Fibroblast of lung (primary cell): ENCODE measurements at places on chromosomes 3 and 15. TPM values are rescaled to one million over a fixed set of nuclear protein-coding genes. Genes with fewer than 3 reads are reported as not detected.
A peak's percentile ranks its signal among the peaks of the same experiment; 100 is the strongest.

CNBP gene
- 262 and 317 TPM in 2 replicates for total RNA-seq

DNA sequence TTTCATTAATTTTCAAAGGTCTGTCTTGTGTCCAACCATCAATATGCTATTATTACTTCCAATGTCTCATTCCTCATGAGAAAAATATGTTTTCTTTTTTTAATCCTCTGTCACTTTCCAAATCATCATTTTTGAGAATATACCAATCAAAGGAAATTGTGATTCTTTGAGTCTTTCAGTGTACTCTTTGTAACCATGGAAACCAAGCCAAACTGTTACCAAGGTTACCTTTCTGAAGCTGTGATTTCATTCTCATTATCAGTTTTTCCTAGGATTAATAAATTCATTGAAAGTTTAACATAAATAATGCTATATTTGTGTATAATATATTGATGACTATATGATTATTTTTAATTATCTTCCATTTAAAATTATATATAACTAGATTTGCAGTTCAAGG, 16.6 kb upstream of the PLSCR5 start:
- no peaks in the 10 kb centered on the region for H3K4me1 ChIP-seq
- no peak for DNase-seq
- H3K27ac ChIP-seq: no peak overlapping the region
- H3K4me3 ChIP-seq: no peak overlapping the region

GRCh38 chr3:16118396-16118795, 56.1 kb upstream of the GALNT15 start:
- H3K4me1 ChIP-seq: peaks cover 6% of the 10 kb centered on the region
- no peak for DNase-seq
- no peaks in the 10 kb centered on the region for H3K27me3 ChIP-seq
- H3K36me3 ChIP-seq: no peaks in the 10 kb centered on the region
- H3K27ac ChIP-seq: no peak overlapping the region

RTP1 gene
- total RNA-seq: under 0.01 TPM in 1 of 2 replicates, not detected in the other

GRCh38 chr3:190514413-190515153, 698 bp downstream of the IL1RAP start:
- peak overlapping the region; percentile 57 for H3K4me3 ChIP-seq
- H3K27ac ChIP-seq: peak overlapping the region; percentile 26
- H3K36me3 ChIP-seq: no peaks in the 10 kb centered on the region

GRCh38 chr3:69435274-69436265, 49.7 kb upstream of the FRMD4B start:
- no peaks in the 10 kb centered on the region for H3K27me3 ChIP-seq
- H3K4me1 ChIP-seq: peaks cover 3% of the 10 kb centered on the region
- H3K27ac ChIP-seq: no peak overlapping the region
- no peaks in the 10 kb centered on the region for H3K36me3 ChIP-seq
- DNase-seq: no peak

SLC2A2 gene
- not detected in 2 replicates for total RNA-seq

- no peak overlapping the region for H3K27ac ChIP-seq
- no peaks in the 10 kb centered on the region for H3K4me1 ChIP-seq
- H3K36me3 ChIP-seq: no peaks in the 10 kb centered on the region
- no peaks in the 10 kb centered on the region for H3K27me3 ChIP-seq
- no peak overlapping the region for H3K4me3 ChIP-seq
Observed at GRCh38 chr3:171072432-171072831, 45.9 kb upstream of the SLC2A2 start.

- peaks cover 17% of the 10 kb centered on the region for H3K4me1 ChIP-seq
- H3K36me3 ChIP-seq: no peaks in the 10 kb centered on the region
- peak; percentile 43 for DNase-seq
- no peak overlapping the region for H3K27ac ChIP-seq
- H3K4me3 ChIP-seq: no peak overlapping the region
Observed at GRCh38 chr3:120170223-120170622, 76.0 kb upstream of the GSK3B start.

SPATA12 gene
- not detected in 2 replicates for total RNA-seq

DNA sequence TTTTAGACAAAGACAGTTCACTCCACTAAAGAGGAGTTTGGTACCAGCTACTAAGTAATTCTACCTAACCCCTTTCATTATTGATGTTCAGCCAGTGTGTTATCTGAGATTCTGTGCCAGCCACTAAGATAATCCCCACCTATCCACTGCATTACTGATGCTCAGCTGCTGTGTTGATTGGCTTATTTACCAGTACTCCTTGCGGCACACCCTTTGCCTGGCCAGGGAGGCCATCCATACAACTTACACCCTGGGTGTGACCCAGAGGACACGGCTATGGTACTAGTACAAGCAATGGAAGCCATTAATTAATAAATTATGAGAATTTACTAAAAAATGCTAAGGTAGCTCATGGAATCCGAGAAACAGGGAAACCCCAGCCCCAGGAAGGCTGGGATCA, 290.7 kb upstream of the CTNNB1 start:
- H3K4me1 ChIP-seq: no peaks in the 10 kb centered on the region
- no peak overlapping the region for H3K27ac ChIP-seq
- DNase-seq: no peak
- H3K36me3 ChIP-seq: no peaks in the 10 kb centered on the region
- no peaks in the 10 kb centered on the region for H3K27me3 ChIP-seq

GRCh38 chr3:5221701-5222100, 34.2 kb downstream of the EDEM1 start:
- peaks cover 3% of the 10 kb centered on the region for H3K36me3 ChIP-seq
- DNase-seq: no peak
- H3K27ac ChIP-seq: no peak overlapping the region
- H3K4me1 ChIP-seq: peaks cover 2% of the 10 kb centered on the region
- no peak overlapping the region for H3K4me3 ChIP-seq
- no peaks in the 10 kb centered on the region for H3K27me3 ChIP-seq

GRCh38 chr15:75235760-75236729, 22.1 kb upstream of the GOLGA6C start:
- H3K4me3 ChIP-seq: no peak overlapping the region
- no peaks in the 10 kb centered on the region for H3K36me3 ChIP-seq
- no peak for DNase-seq
- no peaks in the 10 kb centered on the region for H3K4me1 ChIP-seq
- H3K27ac ChIP-seq: no peak overlapping the region
- H3K27me3 ChIP-seq: peaks cover 27% of the 10 kb centered on the region

DNA sequence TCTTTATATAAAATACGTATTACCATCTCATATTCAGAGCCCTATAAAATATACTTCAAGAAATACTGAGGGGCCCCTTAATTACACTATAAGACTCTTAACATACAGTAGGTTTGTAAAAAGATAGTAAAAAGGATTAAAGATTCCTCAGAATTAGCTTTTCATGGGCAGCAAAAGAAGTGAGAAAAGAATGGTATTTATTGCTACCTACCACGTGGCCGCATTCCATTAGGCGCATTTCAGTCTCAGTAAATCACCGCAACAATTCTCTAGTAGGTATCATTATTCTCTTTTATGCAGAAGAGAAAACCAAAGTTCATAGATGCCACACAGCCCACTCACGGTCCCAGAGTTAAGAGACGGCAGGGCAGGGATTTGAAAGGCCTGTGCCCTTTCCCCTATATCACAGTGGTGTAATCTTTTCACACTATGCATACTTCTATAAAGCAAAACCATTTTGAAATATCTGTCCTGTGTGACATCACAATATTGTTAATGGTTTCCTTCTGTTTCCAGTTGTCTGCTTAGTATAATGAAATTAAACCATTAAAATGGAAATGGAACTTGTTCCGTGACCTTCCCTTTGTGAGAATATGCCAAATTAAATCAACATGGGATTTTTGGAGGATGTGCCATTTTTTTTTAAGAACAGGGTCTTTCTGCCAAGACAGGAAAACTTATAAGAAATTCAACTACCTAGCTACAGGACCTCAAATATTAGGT, 1072.2 kb downstream of the FHIT start:
- no peak overlapping the region for H3K4me3 ChIP-seq
- H3K4me1 ChIP-seq: no peaks in the 10 kb centered on the region
- no peak overlapping the region for H3K27ac ChIP-seq
- H3K36me3 ChIP-seq: no peaks in the 10 kb centered on the region
- no peaks in the 10 kb centered on the region for H3K27me3 ChIP-seq
- DNase-seq: no peak

DNA sequence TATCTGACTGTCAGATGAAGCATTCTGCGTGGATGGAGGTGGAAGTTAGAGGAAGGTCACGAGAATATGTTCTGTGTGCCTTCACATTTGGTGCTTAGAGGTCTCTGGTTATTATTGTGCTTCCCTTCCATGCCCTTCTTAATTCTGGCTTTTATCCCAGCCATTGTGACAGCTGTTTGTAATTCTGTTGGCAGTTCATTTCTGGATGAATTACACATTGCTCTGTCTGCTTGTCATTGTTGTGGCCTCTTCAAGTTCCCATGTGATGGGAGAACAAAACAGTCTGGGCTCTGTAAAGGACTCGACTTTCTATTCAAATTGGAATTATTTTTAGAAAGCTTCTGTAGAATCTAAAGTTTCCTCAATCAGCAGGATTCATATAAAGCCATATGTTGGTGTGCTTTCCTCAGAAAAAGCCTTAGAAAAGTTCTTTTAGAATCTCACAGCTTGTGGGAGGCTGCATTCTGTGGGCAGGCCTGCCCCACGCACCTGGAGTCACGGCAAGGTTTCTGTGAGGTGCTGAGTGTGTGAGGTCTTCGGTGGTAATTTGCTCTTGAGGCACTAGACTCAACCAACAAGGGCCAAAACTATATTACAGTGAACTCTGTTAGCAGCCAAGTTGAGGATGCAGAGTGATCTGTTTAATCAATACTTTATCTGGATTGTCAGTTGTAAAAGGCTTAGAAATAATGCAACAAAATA, 397.4 kb upstream of the AZI2 start:
- DNase-seq: peak; percentile 2
- H3K4me1 ChIP-seq: no peaks in the 10 kb centered on the region
- no peaks in the 10 kb centered on the region for H3K27me3 ChIP-seq
- H3K4me3 ChIP-seq: no peak overlapping the region

- H3K4me1 ChIP-seq: peaks cover 4% of the 10 kb centered on the region
- no peak for DNase-seq
- H3K27me3 ChIP-seq: no peaks in the 10 kb centered on the region
- no peak overlapping the region for H3K27ac ChIP-seq
- no peak overlapping the region for H3K4me3 ChIP-seq
Observed at GRCh38 chr3:187398955-187399354, 30.8 kb downstream of the RTP4 start.

GRCh38 chr3:171230865-171231264, 204.3 kb upstream of the SLC2A2 start:
- no peaks in the 10 kb centered on the region for H3K4me1 ChIP-seq
- DNase-seq: no peak
- no peak overlapping the region for H3K27ac ChIP-seq
- no peak overlapping the region for H3K4me3 ChIP-seq
- H3K36me3 ChIP-seq: no peaks in the 10 kb centered on the region

- H3K36me3 ChIP-seq: no peaks in the 10 kb centered on the region
- no peaks in the 10 kb centered on the region for H3K27me3 ChIP-seq
- H3K27ac ChIP-seq: no peak overlapping the region
- no peak overlapping the region for H3K4me3 ChIP-seq
- DNase-seq: no peak
- H3K4me1 ChIP-seq: no peaks in the 10 kb centered on the region
Observed at GRCh38 chr15:38441130-38441519, 12.8 kb upstream of the FAM98B start.

SLC22A13 gene
- 0.26 and 0.33 TPM in 2 replicates for total RNA-seq

DNA sequence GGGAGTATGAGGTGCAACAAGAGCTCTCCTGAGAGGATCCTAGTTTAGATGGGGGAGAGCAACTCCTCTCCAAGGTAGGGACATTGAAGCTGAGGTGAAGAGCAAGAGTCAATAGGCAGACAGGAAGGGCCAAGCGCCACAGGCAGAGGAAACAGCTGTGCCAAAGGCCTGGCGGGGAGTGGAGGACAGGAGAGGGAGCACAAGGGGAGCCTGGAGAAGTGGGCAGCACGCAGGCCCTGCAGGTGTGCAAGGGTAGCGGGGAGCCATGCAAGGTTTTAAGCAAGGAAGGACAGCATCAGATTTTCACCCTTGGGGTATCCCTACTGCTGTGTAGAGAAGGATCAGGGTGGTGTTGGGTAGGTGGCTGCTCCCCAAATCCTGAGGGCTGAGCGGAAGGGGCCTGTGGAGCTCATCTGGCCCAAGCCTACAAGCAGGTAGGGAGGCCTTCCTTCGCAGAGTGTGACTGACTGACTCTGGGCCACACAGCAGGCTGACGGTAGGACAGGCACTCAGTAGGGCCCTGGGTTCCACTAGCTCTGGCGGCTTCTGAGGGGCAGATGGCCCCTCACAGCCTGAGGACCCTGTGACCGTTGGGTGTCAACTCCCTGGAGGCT, 13.3 kb downstream of the CHST13 start:
- peaks cover 15% of the 10 kb centered on the region for H3K4me1 ChIP-seq
- H3K36me3 ChIP-seq: no peaks in the 10 kb centered on the region
- no peak for DNase-seq
- H3K27ac ChIP-seq: no peak overlapping the region

- H3K4me3 ChIP-seq: peak overlapping the region; percentile 92
- H3K27ac ChIP-seq: peak overlapping the region; percentile 84
- H3K27me3 ChIP-seq: peaks cover 7% of the 10 kb centered on the region
Observed at GRCh38 chr15:62059816-62060112, 483 bp downstream of the VPS13C start.

SOX2 gene
- not detected in 2 replicates for total RNA-seq

CYP1A2 gene
- total RNA-seq: not detected in 2 replicates

DNA sequence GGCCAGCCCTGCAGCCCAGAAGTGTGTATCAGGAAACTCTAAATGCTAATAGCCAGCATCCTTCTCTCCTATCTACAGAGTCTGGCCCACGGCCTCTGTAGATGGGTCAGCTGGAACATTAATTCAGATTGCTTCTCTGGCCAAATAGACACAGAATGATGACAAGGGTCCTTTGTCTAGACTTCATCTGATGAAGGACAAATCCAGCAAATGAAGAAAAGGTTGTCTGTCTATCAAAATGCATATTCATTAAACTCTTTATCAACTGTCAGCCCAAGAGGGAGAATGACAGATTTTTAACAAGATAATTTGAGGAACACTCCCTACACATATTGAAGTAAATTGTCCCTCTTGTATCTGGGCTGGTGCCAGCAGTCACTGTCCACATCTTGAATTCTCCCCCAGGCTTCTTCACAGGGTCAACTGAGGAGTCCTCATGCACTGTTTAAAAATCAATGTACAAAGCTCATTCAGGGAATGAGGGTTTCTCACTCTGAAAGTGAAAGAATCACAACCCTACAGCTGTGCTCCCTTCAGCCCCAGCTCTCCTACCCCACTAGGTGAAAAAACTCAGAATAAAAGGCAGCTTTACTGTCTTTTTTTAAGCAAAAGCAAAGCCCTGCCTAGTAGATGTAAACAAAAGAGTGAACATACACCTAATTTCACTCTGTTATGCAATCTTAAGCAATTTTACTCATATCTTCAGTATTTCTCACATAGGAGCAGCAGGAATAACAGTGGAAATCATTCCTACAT, 507.7 kb downstream of the IGSF11 start:
- no peak for DNase-seq
- H3K27ac ChIP-seq: no peak overlapping the region
- H3K4me3 ChIP-seq: no peak overlapping the region
- H3K4me1 ChIP-seq: no peaks in the 10 kb centered on the region

DNA sequence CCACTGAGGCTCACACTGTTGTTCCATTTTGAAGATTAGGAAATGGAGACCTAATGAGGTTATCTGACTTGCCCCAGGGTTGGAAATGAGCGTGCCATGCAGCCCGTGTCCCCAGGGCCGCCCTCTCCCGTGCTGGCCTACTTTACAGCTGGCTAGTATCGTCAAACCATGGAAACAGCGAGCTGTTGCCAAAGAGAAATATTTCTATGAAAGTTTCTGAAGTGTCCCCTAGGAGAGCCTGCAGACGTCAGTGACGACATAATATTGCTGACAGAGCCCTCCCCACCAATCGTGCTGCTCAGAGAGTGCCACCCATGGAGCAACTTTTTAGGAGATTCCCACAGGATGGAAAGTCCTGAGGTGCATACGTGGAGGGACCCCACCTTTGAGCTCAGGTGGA, 11.2 kb upstream of the FAM174B start:
- no peaks in the 10 kb centered on the region for H3K36me3 ChIP-seq
- no peak overlapping the region for H3K27ac ChIP-seq
- H3K4me1 ChIP-seq: no peaks in the 10 kb centered on the region

SACM1L gene
- 30.0 and 41.8 TPM in 2 replicates for total RNA-seq
